ENCODE measurements at places on chromosomes 7 and 10.

GRCh38 chr7:21912305-21912704 lies 33.4 kb downstream of the CDCA7L start:
- DNase-seq, result no peak

DNA sequence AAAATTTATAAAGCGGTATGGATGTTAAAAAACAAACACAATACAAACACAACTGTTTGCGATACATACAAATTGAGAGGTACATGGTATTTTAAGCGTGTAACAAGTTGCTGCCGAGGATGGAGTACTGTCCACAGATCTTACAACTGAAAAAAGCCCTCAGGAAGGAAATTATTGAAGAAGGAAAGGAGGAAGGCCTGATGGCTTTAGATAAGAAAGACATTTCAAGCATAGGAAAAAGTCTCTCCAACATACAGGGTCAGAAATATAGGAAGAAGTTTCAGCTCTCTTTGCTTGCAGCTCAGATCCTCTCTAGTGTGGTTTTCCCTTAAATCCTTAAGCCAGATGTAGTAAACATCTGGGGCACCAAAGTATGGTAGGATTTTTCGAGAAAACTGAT lies 25.0 kb downstream of the RBM28 start:
- DNase-seq, result no peak

DNA sequence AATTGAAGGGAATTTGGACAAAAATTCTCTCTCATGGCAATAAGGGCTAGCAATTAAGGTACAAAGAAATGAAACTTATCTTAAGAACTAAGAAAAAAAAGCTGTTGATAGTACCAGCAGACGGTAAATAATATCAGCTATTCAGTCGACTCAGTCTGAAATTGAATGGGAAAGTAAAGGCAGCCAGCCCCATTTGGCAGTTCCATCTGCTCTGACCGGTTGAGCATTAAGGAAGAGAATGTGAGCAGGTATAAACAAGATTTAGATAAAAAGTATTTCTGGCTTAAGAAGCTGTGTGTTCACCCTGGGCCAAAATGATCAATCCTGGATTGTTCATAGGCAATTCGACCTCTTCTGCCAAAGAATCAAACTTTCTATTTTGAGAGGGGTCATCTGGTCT lies 154.6 kb upstream of the NPVF start:
- no peak for DNase-seq

DNA sequence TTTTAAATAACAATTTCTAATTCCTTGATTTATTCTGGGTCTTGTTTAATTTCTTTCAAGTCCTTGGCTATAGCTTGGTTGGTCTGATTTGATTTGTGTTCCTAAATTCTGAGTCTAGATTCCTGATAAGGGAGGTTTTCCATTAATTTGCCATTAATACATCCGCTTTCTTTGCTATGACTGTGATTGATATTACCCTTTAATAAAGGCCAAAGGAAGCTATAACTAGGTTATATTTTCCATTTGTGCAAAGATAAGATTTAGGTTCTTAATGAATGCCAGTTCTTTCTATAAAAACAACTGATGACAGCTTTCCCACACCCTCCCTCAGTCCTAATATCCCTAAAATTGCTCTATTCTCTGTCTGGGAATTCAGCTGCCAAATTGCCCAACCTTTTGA lies 28.2 kb downstream of the NDUFB2 start:
- no peak for DNase-seq

All from Caco-2 (cell line).